ENCODE measurements at places on chromosomes 13 and 19.

- no peak for DNase-seq
Observed at GRCh38 chr19:53034948-53035675, 9.4 kb upstream of the ERVV-2 start.

DNA sequence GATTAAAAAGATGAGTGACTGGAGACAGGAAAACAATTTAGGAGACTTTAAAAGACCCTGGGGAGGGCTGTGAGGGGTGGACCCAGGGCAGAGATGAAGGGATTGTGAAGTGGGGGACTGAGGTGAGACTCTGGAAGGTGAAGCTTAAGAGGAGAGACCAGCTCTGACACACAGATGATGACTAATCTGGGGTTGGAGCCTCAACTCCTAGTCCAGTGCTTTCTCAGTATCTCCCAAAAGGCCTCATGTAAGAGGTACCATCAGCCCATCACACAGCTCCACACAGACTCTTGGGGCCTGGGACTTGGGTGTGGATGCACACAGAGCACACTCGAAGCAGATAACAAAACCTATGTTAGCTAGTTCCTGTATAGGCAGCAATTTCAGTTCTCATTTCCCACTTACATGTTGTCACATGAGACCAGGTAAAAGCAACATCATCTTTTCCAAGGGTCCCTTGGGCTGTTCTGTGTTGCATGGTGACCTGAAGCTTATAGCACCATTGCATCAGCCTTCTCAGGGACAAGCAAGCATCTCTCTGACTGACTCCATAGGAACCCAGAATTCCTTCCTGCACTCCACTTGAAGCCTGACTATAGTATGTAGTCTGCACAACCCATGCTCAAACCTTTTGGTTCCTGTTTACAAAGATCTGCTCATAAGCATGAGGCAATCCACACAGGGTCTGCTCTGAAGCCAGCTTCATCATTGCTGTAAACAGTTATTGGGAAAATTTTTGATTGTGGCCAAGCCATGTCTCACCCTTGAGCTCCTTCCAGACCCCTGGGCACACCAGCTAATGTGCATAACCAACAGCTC, 88.6 kb upstream of the MYCBP2 start:
- DNase-seq: no peak

DNA sequence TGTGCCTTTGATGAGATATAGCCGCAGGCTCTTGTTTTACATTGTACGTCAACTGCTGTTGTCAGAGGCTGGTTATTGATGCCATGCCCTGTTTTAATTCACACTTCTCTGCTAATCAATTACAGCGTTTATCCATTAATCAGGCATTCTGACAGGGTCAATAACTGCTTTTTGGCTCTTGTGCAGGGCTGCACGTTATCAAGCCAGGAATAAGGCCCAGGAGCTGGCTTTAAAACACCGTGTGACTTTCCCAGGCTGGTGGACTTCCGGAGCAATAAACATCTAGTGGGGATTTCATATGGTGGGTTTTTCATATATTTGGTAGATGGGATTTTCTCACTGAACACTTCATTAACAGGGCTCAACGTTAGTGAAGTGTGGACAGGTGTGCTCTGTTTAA, 221.7 kb downstream of the TM9SF2 start:
- no peak for DNase-seq

DNA sequence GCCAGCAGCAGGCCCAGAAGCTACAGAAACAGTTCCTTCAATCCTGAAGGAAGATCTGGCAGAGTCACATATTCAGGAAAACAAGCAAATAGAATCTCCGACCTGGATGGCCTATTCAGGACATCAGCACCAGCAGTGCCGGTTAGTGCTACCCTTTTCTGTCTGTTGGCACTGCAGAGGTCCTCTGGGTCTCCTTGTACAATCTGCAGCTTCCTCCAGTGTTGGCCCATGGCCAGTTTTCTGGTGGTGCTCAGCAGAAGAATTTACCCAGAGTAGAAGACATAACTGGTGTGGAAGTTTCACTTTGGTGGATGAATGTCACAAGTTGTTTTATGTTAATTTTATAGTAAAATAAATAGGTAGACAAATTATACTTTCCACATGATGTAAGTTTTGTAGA, 498.1 kb downstream of the COG6 start:
- DNase-seq: no peak

DNA sequence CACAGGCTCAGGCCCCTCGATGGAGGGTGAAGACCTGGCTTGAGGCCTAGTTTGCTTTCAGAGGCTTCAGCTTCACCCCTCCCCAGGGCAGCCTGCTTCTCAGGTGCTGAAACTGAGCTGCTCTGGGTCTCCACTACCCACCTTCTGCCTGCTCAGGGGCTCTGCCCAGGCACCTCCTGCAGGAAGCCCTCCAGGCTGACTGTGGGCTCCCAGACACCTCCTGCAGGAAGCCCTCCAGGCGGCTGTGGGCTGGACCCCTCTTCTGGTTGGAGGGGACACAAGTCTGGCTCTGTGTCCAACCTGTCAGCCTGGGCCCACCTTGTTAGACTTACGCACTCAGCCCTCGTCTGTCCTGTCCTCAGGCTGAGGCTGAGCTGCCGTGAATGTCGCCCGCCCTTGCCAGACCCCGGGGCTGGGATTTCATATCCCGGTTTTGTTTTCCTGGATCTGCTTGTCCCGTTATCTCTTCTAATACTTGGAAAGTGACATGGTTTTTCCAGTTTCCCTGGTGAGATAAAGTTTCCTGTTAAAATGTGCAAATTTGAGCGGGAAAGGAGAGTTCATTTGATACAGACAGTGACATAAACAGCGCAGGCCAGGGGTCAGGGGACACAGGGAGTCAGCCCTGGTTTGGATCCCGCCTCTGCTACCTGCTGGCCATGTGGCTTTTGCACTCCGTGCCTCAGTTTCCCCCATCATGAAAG, 20.8 kb upstream of the MISP start:
- no peak for DNase-seq

- DNase-seq: no peak
Observed at GRCh38 chr19:7478173-7478842, 10.5 kb downstream of the PEX11G start.

GRCh38 chr13:74005320-74006157, 128.7 kb downstream of the KLF12 start:
- no peak for DNase-seq

DNA sequence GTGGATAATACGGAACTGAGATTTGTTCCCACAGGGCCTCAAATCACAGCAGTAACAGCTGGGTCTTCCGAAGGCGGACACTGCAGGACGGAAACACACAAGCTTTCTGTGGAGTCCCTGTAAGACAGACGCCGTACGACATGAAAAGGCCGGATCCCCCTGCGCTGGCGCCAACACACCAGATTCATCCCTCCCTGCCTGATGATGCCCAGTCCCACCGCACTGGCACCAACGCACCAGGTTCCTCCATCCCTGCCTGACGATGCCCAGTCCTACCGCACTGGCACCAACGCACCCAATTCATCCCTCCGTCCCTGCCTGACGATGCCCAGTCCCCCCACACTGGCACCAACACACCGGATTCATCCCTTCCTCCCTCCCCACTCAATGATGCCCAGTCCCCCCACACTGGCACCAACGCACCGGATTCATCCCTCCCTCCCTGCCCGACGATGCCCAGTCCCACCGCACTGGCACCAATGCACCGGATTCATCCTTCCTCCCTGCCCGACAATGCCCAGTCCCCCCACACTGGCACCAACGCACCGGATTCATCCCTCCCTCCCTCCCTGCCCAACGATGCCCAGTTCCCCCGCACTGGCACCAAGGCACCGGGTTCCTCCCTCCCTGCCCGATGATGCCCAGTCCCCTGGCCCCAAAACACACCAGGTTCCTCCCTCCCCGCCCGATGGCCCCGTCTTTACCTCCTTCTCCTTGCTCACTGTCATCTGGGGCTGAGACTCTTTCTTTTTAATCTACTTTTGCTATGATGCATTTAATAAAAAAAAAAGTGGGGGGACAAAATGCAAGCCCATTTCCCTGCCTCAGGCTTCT, 55.1 kb downstream of the RASA3 start:
- no peak for DNase-seq

DNA sequence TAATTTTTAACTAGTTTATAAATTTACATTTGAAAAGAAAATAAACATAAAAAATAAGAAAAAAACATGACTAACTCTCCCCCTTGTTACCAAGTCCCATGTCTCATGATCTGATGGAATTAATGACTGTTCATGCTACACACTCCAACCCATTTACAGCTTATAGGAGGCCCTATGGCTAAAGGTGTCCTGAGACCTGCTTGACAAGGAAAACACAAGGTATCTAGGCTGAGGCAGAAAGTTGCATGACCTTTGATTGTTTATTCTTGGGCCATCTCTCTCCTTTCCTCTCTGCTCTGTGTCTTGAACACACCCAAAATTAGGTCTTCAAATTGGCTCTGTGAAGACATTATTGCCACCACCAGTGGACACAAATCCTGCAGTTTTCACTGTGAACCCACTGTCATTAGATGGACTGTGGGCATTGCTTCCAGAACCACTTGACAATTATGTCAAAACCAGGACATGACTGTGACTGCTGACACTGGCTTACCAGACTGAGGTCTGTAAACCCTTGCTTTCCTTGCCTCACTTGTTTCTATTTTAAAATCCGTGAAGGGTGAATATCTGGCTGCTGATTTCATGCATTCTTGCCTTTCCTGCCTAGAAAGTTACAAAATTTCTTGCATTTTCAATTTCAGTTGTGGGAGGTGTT, 386.5 kb upstream of the SPRY2 start:
- no peak for DNase-seq

DNA sequence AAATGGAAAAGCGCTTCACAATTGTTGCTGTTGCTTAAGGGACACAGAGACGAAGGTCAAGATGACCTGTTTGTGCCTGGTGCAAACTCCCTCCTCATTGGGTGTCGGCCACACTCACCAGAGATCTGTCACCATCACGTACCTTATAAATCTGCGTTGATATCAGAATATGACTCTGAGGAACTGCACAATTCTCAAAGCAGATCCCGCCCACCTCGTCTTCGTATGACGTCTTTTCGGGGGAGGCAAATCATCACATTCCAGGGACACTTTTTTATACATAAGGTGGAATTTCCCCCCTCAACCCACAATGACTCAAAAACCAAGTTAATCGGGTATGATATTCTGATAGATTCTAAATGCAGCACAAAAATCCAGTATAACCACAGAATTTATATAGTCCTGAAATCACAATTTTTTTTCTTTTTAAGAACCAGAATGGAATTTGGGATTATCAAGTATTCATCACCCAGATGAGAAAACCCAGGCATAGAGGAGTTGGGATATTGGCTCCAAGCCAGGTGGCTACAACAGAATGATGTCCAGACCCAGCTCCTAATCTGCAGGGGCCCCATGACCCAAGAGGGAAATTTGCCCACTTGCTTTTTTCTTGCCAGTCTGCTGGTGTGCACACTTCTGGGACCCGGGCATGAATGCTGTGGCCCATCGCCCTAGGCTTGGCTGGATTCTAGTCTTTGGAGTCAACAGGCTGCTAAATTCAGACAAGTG, 50.6 kb upstream of the MTIF3 start:
- DNase-seq: no peak

DNA sequence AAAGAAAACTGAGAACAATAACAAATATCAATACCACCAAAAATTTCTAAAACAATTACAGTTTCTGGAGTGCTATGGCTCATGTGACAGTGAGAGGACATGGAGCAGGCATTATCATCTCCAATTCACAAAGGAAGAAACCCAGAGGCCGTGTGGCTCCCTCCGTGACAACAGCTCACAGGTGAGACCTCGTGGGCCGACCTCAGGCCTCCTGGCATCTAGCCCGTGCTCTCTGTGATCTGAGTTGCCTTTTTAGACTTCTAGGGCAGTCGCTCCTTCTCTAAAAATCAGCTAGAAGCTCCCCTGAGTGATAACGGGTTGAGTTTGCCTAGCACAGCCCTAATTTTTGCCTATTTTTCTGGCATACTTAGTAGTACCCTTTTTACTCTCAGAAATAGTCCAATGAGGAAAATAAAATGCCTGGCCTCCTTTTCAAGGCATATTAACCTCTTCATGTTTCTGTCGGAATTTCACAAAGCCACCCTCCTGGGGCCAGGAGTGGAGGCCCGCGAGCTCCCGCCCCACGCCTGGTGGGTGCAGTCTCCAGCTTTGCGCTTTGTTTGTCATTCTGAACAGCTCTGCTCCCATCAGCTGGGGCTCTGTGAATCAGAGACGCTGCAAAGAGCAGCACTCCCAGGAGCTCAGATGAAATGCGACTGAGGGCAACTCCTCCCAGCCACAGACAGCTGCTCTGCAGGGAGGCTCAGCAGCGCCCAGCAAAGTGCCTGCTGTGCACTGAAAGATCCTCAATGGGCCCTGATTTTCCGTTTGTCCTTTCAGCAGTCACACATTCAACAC, 292.5 kb downstream of the UQCRFS1 start:
- no peak for DNase-seq

- DNase-seq: no peak
Observed at GRCh38 chr13:77878190-77878589, 40.4 kb downstream of the EDNRB start.

DNA sequence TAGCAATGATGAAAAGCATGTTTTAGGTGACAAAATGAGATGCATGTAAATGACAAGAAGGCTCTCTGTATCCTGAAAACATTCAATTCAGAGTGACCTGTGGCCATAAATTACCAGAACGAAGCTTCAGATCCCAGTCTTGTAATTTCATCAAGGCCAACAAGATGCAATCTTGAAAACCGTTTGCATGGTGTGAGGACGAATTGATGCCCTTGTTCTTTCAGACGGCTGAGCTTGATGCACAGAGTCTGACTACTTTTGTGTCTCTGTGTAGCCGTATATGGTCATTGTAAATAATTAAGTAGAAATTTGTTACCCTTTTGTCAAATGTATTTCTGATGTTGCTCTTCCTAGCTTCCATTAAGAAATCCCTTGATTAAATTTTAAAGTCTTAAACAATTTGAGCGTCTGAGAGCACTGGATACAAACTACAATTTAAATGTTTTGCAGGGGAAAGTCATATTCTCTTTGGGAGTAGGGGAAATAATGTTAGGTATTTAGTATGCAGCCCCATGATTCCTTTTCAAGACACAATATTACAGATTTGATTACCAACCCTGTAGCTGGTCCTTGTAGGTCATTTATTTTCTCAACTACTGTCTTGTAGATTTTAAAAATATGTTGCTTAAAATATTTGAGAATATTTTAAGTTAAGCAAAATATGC, 125.8 kb upstream of the PCDH9 start:
- DNase-seq: no peak

GRCh38 chr13:46621792-46622629, 69.0 kb downstream of the LRCH1 start:
- no peak for DNase-seq

GRCh38 chr13:78306519-78307206, 296.7 kb downstream of the POU4F1 start:
- no peak for DNase-seq

- DNase-seq: no peak
Observed at GRCh38 chr19:3497757-3498520, 2.5 kb downstream of the DOHH start.

DNA sequence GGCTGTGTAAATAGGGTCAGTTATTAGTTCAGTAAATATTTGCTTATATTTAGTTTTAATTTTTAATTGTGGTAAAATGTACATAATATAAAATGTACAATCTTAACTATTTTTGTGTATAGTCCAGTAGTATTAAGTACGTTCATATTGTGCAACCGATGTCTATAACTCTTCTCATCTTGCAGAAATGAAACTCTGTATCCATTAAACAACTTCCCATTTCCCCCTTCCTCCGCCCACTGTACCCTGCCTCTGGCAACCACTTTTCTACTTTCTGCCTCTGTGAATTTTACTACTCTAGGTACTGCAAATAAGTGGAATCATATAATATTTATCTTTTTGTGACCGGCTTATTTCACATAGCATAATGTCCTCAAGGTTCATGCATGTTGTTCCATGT, 24.4 kb downstream of the UBAC2 start:
- DNase-seq: no peak
